ENCODE measurements at places on chromosomes 2 and 18. TPM values are rescaled to one million over a fixed set of nuclear protein-coding genes. Genes with fewer than 3 reads are reported as not detected.

- DNase-seq: no peak
Measured at GRCh38 chr2:10271946-10272345, 30.8 kb upstream of the HPCAL1 start.

- no peak for DNase-seq
Measured at GRCh38 chr2:185802926-185803325, 64.3 kb downstream of the FSIP2 start.

Gene DYNAP
- not detected for total RNA-seq

Gene CD8B2
- not detected for total RNA-seq

- no peak for DNase-seq
Measured at GRCh38 chr2:100141906-100142305, 484 bp downstream of the AFF3 start.

DNA sequence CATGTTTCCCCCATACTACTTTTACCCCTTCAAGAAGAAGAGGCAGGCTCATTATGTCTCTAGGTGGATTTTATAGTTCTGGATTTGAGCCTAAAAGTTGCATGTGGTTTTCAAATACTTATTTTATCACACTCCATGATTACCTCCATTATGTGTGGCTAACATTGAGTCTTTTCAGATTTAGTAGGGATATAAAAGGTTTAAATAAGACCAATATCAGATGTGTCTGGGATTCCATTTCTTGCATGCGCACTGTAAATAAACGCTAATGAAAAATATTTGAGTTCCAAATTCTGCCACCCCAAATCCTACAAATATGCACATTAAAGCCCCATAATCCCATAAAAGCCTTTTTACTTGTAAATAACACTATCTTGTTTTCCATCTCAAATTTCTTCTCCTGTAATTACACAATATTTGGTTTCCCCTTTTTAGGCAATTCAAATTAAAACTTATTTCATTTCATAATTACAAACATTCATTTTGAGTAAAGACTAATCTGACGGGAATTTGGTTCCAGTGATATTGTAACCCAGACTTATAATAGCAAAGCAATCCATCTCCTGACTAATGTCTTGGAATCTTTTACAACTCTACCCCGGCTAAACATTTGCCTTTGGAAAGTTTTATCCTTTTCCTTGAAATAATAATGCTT lies 600.0 kb downstream of the SLC4A3 start:
- no peak for DNase-seq

DNA sequence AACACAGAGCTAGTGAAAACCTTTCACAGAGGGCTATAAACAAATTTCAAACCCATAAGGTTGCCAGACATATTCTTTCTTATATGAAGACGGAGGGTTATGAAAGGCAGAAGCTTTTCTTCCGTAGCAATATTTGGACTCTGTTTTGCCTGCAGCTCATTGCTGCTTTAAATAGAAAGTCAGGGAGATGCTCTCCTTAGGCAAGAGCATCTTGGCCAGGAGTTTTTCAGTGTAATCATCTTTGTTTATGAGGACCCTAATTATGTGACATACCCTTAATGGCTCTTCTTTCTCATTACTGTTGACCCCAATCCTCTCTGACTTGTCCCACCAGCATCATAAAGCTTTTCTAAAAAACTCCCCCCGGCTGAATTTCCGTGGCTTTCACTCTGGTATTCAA lies 433.4 kb upstream of the NRXN1 start:
- DNase-seq: no peak

Gene TRAPPC8
- 31.4 TPM for total RNA-seq

Gene SERPINB13
- total RNA-seq: not detected

DNA sequence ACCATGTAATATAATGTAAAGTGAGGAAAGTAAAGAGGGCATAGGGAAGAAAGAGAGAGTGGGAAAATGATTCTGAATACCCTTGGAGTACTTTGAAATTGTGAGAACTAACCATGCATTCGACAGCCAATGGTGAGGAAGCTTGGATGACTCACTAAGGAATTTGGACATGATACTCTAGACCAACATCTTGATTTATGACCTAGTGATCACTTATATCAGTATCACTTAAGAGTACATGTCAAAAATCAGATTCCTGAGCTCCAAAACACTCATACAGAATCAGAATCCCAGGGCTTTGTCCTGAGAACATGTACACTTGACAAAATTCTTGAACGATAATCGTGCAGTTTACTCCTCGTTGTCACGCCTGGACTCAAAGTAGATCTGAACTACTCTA lies 1899.8 kb upstream of the PIK3C3 start:
- DNase-seq: no peak

GRCh38 chr2:64142741-64143168 lies 1.5 kb downstream of the PELI1 start:
- DNase-seq: no peak

Gene DNER
- 1.6 TPM for total RNA-seq

DNA sequence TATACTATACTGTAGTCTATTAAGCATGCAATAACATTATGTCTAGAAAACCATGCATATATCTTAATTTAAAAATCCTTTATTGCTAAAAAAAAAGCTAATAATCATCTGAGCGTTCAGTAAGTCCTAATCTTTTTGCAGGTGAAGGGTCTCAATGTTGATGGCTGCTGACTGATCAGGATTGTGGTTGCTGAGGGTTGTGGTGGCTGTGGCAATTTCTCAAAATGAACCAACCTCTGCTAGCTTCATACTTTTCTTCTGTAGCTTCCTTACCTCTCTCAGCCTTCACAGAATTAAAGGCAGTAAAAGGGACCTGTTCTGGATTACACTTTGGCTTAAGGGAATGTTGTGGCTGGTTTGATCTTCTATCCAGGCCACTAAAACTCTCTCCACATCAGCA lies 235.8 kb downstream of the NBAS start:
- no peak for DNase-seq

DNA sequence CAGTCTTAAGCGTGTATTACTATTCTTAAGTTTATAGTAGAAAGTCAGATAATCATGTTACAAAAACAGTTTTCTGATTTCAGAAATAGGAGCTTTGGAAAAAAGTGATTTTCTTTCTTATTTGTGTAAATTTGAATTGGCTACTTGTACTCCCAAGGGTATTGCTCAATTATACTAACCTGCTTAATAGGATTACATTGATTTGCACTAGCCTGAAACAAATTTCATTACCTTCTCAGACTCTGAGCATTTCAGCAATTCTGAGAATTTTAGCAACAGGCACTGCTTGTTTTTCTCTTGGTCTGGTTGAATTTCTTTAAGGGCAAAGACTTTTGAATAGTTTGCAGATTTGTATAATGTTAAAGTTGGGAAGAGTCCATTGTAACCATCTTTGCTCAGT lies 87.2 kb upstream of the NXPH2 start:
- no peak for DNase-seq

DNA sequence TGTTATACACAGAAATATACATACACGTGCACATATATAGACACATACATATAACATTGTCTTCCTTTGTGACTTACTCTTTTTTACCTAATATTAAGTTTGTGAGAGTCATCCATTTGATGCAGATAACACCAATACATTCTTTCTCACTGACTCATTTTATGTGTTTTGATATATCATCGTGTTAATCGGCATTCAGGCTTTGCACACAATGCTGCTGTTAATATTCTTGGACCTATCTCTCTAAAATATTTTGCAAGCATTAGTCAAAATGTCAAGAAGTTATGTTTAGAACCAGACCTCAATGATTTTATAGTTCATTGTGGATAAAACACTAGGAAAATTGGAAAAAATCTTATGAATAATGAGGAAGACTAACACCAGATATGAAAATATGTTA lies 441.1 kb downstream of the LRATD1 start:
- DNase-seq: no peak

DNA sequence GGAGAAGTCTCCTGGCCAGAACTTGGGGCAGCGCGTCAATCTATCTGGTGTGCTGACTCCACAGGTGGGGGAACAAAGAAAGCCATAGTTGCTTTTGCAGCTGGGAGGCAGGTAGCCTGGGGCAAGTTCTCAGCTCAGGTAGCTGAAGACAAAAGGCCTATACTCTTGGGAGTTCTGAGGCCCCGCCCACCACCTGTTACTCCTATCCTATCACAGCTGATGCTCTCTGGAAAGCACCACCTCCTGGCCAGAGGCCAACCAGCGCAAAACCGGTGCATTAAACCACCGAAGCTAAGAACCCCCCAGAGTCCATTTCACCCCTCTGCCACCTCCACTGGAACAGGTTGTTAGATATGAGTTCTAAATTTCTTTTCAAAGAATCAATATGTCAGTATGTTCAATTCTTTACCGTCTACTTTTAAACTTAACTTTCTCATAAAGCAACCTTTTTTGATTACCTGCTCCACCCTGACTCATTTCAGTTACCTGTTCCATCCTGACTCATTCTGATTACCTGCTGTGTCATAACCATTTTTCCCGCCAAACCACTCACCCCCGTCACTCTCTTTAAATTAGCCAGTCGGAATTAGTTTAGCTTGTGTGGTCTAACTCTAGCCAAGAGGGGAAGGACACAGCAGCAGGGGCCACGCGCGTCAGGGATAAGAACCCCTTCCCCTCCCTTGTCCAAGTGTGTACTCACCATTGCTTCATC lies 43.4 kb downstream of the UPP2 start:
- DNase-seq: no peak

DNA sequence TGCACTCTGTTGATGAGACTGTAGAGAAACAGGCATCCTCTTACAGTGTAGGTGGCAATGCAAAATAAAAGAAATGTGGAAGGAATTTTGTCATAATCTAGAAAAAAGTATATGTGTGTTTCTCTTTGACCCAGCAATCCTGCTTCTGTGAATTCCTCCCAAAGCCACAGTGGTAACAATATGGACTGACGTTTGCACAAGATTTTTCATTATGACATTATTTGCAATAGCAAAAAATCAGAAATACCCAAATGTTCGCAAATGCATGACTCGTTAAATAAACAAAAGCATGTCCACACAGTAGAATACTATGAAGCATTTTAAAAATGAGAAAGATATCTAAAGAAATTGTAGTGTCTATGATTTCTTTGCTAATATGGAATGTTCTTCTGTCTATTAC lies 255.2 kb upstream of the NRP2 start:
- no peak for DNase-seq

DNA sequence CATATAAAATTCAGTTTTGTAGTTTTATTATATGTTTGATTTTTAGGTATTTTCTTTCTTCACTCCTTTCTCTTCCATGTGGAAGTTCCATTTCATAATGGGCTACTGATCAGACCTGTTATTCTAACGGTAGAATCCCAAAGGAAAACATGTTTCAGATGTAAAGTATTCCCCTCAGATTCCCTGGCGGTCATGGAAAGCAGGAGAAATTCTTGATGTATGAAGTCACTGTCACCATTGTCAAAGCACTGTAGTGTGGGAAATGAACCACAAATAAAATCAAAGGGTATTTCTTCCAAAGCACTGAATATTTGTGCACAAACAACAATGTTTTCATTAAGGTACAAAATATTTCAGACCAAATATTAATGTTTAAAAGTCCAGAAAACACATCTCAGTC lies 237.3 kb upstream of the KLHL14 start:
- DNase-seq: no peak

DNA sequence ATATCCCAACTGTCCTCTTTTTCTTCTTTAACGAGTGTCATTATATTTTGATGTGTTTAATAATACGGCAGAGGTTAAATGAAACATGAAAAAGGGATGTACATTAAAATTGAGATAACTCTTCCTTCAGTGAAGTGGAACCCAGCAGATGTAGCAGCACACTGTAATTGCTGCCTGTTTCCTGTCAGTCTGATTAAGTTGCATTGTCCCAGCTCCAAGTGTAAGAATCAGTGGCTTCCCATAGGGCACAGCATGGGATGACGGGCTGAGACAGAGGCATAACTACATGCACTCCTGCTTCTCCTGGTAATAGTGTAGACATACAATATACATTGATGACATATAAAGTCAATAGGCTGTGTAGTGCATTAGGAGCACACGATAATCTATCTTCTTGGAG lies 175.8 kb upstream of the TCF4 start:
- DNase-seq: no peak

Gene DNAH6
- 0.22 TPM for total RNA-seq

Gene WDR43
- 18.0 TPM for total RNA-seq

GRCh38 chr2:109369671-109370191 lies 240.7 kb downstream of the SH3RF3 start:
- no peak for DNase-seq

- peak; percentile 96 for DNase-seq
Measured at GRCh38 chr2:74958274-74959105, at the start of gene POLE4. POLE4 (plus strand) TSS chr2:74958643; CDS start chr2:74958680, 37 bp downstream.

Gene SERPINB3
- total RNA-seq: not detected

Gene EPB41L3
- total RNA-seq: 6.8 TPM

- no peak for DNase-seq
Measured at GRCh38 chr2:172403402-172403801, 24.0 kb upstream of the ITGA6 start.

DNA sequence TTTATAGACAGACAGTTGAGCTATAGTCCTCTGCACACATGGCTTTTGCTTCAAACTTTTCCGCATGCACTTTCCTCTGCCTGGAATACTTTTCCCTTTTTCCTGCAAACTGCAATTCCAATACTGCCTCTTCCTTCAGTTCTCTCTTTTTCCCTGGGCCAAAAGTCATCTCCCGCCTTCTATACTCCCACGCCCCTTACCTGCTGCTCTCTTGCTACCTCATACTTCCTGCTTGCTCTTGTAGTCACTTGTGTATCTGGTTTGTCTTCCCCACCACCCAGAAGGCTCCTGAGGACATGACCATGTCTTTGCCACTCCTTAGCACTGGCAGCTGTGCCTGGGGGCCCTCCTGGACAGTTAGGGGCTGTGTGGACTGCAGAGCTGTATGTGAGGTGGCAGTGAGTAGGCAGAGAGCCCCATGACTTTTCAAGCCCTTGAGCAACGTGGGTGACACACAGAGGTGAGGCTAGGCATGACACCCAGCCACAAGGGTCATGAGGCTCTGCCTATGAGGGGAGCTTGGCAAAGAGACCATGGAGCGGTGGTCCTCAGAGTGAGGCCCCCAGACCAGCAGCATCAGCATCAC lies 23.2 kb downstream of the SPEG start:
- no peak for DNase-seq

Gene FBLN7
- total RNA-seq: 0.32 TPM

Gene CDH19
- total RNA-seq: 12.1 TPM

Gene VWA3B
- not detected for total RNA-seq

- no peak for DNase-seq
Measured at GRCh38 chr2:8985561-8986326, 17.7 kb downstream of the MBOAT2 start.

DNA sequence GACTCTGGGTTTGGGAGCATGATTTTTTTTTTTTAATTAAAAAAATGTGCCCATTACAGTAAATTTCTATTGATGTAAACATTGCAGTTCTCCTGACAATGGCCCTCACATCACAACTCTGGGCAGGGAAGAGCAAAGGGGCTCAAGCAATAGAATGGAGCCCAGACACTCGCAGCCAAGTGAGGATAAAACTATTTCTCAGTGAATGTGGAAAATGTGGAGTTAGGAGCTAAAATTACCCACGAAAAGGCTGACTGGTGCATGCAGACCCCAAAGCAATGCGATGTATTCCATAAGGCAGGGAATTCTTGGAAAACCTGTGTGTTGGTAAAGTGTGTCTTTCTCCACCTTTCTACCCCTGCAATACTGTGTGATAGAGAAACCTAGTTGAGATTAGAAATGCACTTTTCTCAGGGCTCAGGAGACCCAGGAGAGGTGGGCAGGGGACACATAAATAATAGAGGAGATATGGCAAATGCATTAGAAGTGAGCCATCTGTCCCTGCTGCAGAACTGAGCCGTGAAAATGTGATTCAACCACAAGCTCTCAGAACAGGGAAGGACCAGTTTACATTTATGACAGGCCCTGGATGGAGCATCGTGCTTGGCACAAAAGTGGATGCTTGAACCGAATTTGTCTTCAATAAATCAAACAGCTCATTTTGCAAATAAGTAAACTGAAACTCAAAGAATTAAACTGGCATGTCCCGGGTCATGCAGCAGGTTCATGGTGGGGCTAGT lies 100.1 kb downstream of the MYCN start:
- no peak for DNase-seq

All from left ventricle myocardium superior (tissue), 1 donor.